ENCODE measurements at places on chromosomes 6 and 20.

DNA sequence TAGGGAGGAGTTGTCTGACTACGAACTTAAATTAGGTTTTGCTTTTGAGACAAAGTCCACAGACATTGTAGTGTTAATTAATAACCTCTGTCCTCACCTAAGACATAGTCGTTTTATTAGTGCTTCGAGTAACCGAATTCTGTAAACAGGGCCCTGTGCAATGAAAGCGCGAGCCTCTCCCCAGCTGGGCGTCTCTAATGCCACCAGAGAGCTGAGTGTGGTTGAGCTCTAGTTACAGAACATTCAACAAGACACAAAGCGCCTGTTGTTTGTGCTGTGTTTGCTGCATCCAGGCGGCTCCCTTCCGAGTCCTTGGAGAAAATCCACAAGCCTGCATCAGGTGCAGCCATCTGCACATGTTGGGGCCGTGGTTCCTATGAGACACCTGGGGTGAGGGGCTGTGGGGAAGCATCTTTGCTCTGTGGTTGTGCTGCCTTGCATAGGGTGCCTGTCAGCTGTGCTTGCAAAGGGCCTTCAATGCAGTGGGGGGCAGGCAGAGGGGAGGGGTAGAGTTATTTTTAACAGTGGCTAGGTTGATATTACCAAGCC is 63.9 kb downstream of the CD164 start:
- DNase-seq, result no peak

- peak; percentile 89 for DNase-seq
Observed at GRCh38 chr6:36127462-36128016, 2.8 kb upstream of the MAPK13 start.

DNA sequence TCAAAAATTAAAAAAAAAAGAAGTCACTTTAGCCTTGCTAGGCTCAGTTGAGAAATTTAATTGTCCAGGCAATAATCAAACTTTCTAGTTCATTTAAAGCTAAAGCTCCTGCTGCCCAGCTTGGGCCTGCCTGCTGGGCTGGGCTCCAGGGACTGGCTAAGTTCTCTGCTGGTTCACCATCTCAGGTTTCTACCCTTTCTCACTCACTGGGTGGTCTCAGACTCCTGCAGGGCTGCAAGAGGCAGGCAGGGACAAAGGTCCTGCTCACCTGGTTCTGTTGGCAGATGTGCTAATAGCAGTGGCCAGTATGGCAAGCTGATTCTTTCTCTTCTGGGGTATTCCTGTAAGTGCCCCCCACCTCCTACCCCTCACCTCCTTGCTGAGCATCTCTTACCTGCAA is 21.2 kb upstream of the RTF2 start:
- no peak for DNase-seq

GRCh38 chr6:7747901-7748504 is 22.1 kb downstream of the BMP6 start:
- no peak for DNase-seq

DNA sequence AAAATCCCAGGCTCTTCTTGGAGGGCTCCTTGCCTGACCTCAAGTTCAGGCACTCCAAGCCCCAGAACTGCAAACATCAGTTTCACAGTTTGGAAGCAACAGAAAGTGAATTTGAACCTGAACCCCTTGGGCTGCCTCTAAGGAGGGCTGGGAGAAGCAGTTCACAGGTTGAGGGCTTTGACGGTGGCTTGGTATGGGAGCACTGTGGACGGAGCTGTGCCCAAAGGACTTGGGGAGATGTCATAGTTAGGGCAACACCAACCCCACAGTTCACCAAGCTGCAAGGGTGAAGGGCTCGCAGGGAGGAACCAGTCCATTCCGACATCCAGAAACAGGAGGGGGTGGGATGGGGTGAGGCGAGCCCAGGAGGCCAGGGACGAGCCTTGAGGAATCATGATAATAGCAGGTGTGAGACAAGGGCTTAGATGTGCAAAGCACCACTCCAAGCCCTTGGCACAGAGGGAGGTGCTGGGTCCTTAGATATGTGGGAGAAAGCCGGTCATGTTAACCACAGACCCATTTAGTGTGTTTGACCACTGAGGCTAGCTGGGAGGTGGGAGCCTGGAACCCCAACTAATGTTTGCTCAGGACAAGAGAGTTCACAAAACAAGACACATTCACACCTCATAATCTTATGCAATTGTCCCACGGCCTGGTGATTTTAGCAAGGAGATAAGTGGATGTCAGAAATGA is 4.3 kb downstream of the CEBPB start:
- DNase-seq, result no peak

GRCh38 chr6:85945459-85946185 is 302.9 kb upstream of the SYNCRIP start:
- no peak for DNase-seq

GRCh38 chr6:151666526-151666925 is 141.0 kb upstream of the ESR1 start:
- DNase-seq, result no peak

- no peak for DNase-seq
Observed at GRCh38 chr20:42894483-42894882, 295.2 kb downstream of the PTPRT start.

- DNase-seq, result no peak
Observed at GRCh38 chr6:105318660-105319059, 84.2 kb downstream of the PREP start.

- DNase-seq, result no peak
Observed at GRCh38 chr6:116461331-116461931, at the start of gene CALHM6. CALHM6 (plus strand) TSS chr6:116461375; CDS start chr6:116461930, 555 bp downstream.

DNA sequence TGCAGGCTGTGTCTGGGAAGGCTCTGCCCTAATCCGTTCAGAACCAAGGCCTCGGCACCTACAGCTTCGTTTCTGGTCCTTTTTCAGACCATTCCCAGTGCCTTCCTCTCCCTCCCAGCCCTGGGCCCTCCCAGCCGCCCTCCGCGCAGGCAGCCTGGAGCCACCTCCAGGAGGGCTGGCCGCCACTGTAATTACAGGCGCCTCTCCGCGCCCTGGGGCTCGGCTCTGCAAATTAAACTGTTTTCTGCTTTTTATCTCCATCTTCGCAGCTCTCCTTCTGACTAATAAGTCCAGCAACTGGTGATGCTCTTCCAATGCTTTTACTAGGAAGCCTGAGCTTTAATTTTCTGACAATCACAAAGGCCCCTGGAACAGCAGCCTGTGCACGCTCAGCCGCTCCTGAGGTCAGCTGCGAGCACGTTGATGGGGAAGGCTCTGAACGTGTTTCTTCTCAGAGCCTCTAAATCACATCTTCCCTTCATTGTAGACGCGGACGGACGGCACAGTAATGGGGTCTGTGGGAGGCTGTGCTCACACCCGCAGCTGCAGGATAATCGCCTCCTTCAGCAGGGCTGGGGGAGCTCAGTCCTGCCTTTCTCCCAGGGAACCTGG is 194.6 kb downstream of the DLL1 start:
- no peak for DNase-seq

DNA sequence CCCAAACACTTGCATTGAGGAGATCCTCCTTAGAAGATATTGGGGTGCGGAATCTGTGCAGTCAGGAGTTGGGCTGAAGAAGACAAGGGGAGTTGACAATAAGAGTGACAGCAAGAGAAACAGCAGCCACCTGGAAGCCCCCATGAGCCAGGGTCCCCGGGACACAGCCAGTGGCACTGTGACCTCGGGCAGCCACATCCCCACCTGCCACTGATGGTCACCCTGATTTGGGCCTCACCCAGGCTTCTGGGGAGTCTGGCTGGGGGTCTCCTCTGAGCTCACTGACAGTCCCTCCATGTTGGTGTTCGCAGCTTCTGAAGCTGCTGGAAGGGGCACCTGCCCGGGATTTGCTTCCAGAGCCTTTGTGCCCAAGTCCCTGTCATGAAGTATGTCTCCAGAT is 123.5 kb downstream of the TTLL2 start:
- no peak for DNase-seq

- DNase-seq, result no peak
Observed at GRCh38 chr6:35248965-35249364, 10.6 kb upstream of the ZNF76 start.

DNA sequence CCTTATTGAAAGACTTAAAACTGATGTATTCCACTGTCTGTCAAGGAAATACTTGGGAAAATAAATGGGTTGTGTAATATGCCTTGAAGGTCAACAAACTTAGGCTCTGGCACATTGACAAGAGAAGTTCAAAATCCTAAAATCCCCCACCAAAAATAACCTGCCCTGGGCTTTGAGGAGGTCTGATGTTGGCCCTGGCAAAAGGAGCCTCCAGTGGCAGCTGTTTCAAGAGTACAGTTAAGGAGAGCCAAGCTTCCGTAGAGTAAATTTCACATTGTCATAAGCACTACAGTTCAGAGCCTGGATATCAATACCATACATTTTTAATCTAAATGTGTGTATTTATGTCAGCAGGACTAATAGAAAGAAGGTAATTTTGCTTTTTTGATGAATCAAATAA is 282.7 kb downstream of the EYA4 start:
- no peak for DNase-seq

Measured in HTR-8/SVneo (cell line).